Vagina (tissue), 2 donors: ENCODE measurements at places on chromosomes 7 and 10. TPM values are rescaled to one million over a fixed set of nuclear protein-coding genes. Genes with fewer than 3 reads are reported as not detected.

GRCh38 chr7:151590071-151590849 is 70.6 kb upstream of the RHEB start:
- DNase-seq: no peak

GRCh38 chr10:86113044-86113443 is 253.6 kb downstream of the GRID1 start:
- no peak for DNase-seq

DNA sequence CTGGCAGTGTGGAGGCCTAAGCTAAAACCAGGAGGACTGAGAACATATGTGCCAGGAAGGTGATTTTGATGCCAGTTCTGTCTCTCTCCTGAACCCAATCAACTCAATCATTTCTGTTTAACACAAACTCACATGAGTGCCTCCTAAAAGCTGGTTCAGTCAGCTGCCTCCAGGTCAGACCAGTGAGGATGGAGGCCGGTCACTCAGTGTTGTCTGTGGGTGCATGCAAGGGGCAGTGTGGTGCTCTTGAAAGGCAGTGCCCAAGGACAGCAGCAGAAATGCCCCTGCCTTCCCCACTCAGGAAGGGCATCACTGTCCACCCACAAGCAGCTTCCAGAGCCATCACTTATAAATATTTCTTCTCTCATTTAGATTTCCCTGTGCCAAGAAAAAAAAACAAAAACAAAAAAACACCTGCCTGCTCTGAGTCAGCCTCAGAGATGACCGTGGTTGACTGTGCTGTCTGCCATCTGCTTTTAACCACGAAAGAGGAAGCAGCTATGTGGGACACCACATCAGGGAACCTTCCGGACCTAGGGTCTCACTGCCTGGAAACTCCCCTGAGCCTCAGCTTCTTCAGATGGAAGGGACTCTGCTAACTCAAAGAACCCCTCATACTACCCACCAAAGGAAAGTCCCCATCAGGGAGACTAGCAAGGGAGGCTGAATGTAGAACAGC is 39.1 kb downstream of the VOPP1 start:
- DNase-seq: no peak

- DNase-seq: no peak
Observed at GRCh38 chr10:33341637-33342036, 7.2 kb upstream of the NRP1 start.

DNA sequence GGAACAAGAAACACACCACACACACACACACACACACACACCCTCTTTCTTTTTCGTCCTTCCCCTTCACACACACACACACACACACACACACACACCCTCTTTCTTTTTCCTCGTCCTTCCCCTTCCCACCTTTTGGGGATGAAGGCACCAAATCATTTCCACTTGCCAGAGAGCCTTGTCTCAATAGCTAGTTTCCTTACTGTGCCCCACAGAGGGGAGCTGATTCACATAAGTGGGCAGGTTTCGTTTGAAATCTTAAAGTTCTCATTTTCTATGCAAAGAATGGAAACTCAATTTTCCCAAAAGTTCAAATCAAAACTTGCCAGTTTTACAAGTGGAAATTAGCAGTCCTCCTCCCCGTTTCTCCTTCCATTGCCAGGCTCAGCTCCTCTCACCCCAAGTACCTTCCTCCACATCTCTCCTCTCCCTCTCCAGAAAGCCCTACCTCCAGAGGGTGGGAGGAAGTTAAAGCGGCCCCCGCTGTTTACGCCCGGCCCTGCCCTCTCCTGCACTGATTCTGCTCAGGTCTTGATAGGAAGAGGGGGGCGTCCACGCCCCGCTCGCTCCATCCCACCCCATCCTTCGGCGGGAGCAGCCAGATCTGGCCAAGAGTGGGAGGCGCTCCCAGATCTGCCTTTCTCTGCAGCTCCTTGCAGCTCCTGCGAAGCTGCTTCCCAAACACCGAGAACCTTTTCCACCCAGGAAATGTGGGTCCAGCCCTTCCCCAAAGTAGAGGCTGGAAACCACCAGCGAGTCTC is 1.3 kb downstream of the CTTNBP2 start:
- no peak for DNase-seq

DNA sequence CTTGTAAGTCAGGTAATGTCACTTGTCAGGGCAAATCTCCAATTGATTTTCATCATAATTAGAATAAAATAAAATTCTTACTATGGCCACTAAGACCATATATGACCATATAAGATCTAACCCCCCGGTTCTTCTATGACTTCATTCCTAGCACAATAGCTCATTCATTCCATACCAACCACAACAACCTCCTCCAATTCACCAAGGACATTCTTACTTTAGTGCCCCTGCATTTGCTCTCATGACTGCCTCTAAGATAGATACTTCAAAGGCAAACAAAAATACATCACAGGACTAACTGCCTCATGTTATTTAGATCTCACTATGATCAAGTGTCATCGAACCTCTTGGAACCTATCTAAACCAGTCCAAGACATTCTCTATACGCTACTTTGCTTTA is 90.8 kb downstream of the SNX13 start:
- DNase-seq: no peak

DNA sequence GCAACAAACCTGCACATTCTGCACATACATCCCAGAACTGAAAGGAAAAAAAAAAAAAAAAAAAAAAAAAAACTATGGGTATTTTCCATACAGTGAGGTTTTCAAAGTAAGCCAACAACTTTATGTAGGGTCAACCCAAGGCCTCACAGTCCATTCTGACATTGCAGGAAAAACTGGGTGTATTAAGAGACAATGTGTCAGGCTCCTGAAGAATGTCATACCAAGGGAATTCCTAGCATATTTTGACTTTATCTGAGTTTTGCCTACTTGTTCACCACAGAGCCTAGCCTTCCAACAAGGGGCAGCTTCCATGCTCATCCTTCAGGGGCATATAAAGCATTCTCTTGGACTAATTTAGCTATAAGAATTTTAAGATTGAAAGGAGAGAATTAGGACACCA is 368.9 kb downstream of the PLXDC2 start:
- no peak for DNase-seq

DNA sequence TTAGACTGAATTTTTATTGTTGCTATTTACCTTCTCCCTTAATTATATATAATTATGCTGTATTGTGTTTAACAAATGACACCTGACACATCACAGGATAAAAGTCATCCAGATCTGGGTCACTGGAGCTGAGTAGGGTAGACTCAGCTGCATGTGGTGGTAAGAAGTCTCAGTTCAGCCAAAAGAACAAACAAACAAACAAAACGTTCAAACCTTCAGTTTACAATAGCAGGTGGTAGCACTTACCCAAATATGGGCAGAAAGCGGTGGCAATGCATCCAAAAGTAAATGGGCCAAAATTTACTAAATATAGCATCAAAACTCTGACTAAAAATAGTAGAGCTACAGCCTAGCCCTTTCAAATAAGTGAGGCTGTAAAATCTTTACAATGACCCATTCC is 42.2 kb downstream of the ZWINT start:
- no peak for DNase-seq

- DNase-seq: no peak
Observed at GRCh38 chr7:43768887-43769272, 10.4 kb downstream of the BLVRA start.

Gene SCART1
- 1.5 TPM for total RNA-seq

Gene NPSR1
- not detected for total RNA-seq

Gene ASB10
- not detected for total RNA-seq

Gene CPN1
- not detected for total RNA-seq

Gene STEAP1B
- 8.8 TPM for total RNA-seq

Gene CEP55
- total RNA-seq: 3.2 TPM

Gene CYP3A7
- not detected for total RNA-seq
